ENCODE measurements at places on chromosomes 3 and 15.

DNA sequence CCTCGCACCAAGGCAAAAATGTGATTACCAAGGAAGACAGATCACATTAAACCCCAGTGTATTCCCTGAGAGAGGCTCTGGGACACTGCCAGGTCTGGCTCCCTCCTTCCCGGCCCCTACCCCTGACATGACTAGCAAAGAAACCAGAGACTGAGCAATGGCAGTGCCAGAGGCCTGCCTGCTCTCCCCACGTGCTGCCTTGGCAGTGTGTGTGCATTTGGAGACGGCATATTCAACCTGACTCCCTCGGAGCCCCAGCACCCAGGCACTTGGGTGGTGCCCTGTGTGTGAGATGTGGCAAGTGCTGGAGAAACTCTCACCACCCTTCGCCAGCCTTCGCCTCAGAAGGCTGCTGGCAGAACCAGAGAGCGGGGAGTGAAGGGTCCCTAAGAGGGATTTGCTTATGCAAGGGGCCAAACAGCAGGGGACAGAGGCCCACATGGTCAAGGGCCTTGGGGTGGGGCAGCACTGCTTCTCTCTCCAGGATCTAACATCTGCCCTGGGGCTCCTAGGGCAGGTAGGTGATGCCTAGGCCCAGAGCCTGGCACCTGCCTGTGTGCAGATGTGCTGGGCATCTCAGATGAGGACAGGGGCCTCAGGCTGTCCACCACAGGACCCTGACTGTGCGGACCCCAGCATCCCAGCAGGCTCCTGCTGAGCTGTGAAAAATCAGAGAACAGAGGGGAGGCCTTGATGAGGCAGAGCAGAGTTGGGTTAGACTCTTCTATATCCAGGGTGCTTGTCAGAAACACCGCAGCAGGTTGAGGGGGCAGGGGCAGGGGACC, 23.6 kb upstream of the PLXNA1 start:
- no peak for DNase-seq

- DNase-seq: no peak
Measured at GRCh38 chr3:197713477-197713822, 23.3 kb downstream of the RUBCN start.

DNA sequence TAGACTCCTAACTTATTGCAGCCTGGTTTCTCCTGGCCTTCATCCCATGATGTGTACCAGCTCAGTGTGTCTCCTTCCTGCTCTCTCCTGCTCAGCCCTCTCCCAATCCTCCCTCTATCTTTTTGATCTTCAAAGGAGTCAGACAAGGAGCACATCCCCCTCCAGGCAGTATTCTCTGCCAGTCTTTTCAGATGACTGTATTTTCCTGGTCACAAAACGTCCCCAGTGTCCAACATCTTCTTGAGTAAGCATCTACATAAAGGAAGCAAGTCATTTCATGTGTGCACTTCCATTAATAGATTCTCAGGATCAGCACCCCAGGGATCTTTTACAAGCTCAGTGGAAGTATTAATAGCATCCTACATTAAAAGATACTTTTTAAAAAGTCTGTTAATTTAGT, 148.9 kb upstream of the THBS1 start:
- no peak for DNase-seq

DNA sequence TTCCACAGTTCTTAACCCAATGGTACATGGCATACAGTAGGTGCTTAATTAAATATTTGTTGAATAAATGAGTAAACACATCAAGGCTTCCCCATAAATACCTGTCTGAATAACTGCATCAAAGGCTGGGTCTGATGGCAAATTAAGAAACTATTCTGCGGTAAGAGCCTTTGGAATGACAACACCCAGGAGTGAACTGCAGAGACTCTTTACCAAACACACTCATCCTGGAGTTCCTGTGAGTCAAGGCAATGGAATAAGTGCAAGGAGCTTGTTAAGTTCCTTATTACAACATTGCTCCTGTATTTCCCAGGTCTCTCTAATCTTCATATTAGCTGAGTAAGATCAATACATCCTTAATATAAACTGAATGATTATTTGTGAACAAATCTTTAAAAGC, 119.9 kb upstream of the STT3B start:
- DNase-seq: peak; percentile 27

DNA sequence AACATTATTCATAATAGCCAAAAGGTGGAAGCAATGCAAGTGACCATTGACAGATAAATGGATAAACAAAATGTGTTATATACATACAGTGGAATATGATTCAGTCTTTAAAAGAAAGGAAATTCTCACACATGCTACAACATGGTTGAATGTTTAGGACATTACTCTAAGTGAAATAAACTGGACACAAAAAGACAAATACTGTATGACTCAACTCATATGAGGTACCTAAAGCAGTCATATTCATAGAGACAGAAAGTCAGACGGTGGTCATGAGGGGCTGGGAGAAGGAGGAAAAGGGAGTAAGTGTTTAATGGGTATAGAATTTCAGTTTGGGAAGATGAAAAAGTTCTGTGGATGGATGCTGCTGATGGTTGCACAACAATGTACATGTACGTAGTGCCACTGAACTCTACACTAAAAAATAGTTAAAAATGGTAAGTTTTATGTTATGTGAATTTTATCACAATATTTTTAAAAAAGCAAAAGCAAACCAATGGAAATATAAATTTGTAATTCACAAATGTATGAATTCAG, 5.3 kb downstream of the TXNRD3 start:
- DNase-seq: no peak

GRCh38 chr3:187131981-187132380, 7.3 kb downstream of the RPL39L start:
- DNase-seq: no peak

DNA sequence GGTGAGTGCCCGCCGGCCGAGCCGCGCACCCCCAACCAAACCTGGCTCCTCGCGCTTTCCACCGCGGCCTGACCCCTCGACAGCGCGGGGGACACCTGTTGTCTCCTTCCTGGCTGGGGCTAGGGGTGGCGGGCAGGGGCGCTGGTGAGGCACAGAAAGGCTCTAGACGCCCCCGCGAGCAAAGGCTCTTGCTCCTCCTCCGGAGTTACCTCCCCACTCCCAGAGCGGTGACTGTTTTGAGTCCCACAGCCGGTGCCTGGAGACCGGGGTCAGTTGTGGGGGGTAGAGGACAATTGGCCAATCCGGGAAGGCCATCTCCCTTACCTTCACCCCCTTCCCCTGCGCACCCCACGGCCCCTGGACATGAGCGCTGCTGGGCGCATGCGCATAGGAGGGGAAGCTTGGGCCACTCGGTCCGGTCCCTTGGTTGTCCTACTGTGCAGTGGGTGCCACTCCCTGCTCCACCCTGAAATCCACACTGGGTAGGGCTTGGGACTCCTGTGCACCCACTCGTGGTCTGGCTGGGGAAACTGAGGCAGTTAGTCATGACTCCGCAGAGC, 554 bp downstream of the CHST13 start:
- DNase-seq: no peak

DNA sequence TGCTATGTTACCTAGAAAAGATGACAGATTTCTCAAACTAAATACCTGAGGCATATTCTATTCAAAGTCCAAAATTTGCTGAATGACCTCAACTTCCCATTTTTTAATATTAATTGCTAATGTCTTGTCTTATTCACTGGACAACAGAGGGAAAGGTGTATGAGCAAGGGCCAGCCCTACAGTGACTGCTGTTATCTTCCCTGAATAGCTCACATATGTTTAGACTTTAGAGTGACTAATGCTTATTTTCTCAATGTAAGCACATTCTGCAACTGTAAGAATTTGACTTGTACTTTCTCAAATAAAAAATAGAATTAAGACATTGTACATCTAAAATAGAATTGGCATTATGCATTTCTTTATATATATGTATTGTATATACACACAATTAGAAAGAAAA, 26.5 kb upstream of the AADACL2 start:
- peak; percentile 51 for DNase-seq

DNA sequence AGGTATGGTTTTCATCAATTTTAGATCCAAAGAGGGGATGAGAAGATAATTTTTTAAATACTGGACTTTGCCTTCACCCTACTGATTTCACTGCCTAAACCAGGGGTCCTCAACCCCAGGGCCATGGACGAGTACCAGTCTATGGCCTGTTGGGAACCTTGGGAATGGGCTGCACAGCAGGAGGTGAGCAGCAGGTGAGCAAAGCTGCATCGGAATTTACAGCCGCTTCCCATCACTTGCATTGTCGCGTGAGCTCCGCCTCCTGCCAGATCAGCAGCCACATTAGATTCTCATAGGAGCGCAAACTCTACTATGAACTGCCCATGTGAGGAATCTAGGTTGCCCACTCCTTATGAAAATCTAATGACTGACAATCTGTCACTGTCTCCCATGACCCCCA, 76.3 kb upstream of the TTBK2 start:
- no peak for DNase-seq

GRCh38 chr15:81296673-81297072, 27.3 kb downstream of the STARD5 start:
- DNase-seq: peak; percentile 54

- no peak for DNase-seq
Measured at GRCh38 chr3:169460035-169460434, 203.5 kb downstream of the MECOM start.

DNA sequence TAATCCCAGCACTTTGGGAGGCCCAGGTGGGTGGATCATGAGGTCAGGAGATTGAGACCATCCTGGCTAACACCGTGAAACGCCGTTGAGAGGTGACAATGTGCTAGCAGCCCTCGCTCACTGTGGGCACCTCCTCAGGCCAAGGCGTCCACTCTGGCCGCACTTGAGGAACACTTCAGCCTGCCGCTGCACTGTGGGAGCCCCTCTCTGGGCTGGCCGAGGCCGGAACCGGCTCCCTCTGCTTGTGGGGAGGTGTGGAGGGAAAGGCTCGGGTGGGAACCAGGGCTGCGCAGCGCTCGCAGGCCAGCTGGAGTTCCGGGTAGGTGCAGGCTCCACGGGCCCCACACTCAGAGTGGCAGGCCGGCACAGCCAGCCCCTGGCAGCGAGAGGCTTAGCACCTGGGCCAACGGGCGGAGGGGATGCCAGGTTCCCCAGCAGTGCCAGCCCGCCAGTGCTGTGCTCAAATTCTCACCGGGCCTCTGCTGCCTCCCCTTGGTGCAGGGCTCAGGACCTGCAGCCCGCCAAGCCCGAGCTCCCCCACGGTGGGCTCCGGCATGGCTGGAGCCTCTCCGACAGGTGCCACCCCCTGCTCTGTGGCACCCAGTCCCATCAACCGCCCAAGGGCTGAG, 253.6 kb downstream of the CNTN4 start:
- DNase-seq: no peak

GRCh38 chr3:43223670-43224364, 62.5 kb upstream of the SNRK start:
- peak; percentile 58 for DNase-seq

DNA sequence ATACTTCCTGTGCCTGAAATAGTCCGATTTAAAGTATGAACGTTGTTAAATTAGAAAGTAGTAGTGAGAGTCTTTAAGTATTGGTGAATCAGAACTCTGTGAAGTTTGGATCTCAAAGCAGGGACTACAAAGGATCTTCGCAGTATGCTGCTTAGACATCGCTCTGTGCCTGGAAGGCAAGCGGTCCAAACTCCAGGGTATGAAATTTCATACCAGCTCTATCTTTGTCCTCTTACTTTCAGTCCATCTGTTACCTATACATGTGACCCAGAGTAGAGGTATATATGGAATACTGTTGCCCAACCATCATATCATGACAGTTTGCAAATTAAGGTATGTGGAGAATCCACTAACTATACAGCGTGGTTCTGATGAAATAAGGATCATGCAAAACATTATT, 34.5 kb downstream of the VPS8 start:
- no peak for DNase-seq

DNA sequence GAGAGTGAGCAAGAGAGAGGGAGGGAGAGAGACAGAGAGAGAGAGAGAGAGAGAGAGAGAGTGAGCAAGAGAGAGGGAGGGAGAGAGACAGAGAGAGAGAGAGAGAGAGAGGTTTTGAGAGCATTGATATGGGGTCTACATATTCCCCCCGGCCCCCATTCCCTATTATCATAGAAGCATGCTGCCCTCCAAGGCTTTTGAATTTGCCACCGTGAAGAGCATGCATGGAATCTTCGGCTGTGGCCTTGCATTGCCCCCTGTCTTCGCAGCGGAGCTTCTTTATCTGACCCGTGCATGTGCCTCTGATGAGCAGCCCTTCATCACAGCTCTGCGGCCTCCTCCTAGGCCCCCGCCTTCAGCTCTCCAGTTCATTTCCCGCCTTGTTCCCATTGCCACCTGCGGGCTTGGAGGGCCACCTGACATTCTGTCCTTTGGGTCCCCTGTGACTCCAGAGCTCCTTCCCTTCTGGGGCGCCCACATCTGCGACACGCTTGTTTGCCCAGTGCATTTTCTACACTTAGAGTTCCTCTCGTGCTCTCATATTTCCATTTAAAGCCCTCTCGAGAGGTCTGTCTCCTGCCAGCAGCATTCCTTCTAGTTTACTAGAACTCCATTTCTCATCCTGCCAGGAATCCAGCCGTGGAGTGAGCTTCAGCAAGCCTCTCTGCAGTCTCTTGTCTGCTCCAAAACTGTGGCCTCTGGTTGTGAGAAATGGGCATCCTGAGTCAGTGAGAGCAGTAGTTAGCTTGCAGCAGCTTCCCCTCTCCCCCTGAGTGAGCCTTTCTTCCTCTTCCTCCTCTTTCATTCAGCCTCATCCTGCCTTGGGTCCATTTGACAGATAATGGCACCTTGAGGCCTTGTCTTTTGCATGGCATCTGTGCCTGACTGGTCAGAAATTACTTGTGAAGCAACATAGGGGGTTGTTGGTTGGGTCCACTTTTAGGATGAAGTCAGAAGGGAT, 25.3 kb downstream of the LPP start:
- peak; percentile 51 for DNase-seq

- DNase-seq: no peak
Measured at GRCh38 chr3:167274141-167274874, 105.8 kb downstream of the ZBBX start.

- no peak for DNase-seq
Measured at GRCh38 chr3:152513301-152513960, 244.7 kb downstream of the MBNL1 start.

DNA sequence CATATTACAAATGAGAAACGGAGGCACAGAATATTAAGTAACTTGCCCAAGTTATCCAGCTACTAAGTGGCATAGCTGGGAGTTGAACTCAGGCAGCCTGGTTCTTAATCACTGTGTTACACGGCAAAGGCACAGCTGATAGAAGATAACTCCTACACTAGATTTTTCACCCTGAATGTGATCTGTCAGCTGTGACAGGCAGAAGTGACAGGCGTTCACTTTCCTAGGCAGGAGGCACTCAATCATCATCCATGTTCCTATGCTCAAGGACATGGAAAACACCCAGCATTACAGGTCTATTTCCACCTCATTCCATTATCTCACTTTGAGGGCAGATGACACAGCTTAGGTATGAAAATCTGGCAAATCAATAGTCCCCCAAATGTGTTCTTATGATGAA, 35.6 kb downstream of the TBC1D2B start:
- DNase-seq: no peak

All from choroid plexus epithelial cell (primary cell).